ENCODE measurements at places on chromosomes 5 and 9.

- DNase-seq, result no peak
Measured at GRCh38 chr5:111251921-111252320, 27.7 kb downstream of the CAMK4 start.

GRCh38 chr5:154384480-154385235 lies 61.1 kb upstream of the SAP30L start:
- no peak for DNase-seq

DNA sequence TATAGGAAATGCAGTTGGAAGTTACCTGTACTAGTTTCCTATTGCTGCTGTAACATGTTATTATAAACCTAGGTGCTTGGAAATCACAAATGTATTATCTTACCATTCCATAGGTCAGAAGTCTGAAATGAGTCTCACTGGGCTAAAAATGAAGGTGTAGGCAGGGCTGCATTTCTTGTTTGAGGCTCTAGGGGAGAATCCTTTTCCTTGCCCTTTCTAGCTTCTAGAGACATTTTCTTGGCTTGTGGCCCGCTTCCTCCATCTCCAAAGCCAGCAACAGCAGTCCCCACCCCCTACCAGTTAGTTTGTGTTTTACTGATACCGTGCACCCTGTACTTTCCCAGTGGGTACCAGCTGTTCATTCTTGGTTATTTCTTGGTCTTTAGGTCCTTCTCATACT lies 153.3 kb downstream of the SLF1 start:
- no peak for DNase-seq

DNA sequence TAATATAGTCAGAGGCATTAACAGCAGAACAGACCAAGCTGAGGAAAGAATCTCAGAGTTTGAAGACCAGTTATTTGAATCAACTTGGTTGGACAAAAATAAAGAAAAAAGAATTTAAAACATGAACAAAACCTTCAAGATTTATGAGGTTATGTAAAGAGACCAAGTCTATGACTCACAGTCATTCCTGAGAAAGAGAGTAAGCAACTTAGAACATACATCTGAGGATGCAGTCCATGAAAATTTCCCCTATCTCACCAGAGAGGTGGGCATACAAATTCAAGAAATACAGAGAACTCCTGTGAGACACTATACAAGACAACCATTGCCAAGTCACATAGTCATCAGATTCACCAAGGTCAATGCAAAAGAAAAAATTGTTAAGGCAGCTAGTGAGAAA lies 17.4 kb upstream of the C9orf72 start:
- no peak for DNase-seq

- peak; percentile 51 for DNase-seq
Measured at GRCh38 chr9:87497604-87498045, at the start of gene DAPK1. Gene DAPK1 (plus strand): TSS chr9:87497867. CDS start chr9:87499078, 1,211 bp downstream.

GRCh38 chr5:148306446-148306845 lies 5.8 kb upstream of the SPINK7 start:
- no peak for DNase-seq

GRCh38 chr5:174623433-174624019 lies 100.9 kb upstream of the MSX2 start:
- DNase-seq, result no peak

DNA sequence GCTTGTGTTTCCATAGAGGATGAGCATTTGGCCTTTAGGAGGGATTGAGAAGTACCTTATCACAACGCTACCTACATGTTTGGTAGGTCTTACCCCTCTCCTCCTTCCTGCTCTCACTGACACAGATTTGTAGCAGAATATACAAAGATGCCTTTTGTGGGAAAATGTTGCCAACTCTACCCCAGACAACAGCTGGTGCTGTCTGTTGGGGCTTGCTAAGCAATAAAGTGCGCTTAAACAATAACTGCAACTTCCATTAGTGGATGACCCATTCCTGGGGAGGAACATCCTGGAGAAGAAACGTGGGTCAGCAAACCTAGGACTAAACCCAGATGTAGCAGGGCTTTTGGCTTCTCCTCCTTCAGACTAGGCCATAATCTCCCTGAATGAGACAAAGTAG lies 174.3 kb downstream of the EFNA5 start:
- no peak for DNase-seq

DNA sequence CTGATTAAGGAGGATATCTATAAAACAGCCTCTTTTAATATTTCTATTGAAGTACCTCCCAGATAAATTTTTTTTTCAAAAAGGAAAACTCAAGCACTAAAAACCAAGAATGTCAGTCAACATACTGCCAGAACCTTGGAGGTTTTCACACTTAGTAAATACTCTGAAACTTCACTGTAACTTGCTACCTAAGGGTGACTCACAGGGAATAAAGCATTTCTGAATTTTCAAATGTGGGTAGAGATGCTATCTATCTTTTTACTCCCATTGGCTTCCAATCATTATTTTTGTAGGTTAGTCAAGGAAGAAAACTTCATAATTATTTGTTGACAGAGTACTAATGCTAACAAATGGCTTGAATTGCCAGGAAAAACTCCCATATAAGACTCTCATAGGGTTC lies 46.1 kb downstream of the SLC25A46 start:
- no peak for DNase-seq

GRCh38 chr9:131043087-131043486 lies 34.1 kb downstream of the LAMC3 start:
- no peak for DNase-seq

DNA sequence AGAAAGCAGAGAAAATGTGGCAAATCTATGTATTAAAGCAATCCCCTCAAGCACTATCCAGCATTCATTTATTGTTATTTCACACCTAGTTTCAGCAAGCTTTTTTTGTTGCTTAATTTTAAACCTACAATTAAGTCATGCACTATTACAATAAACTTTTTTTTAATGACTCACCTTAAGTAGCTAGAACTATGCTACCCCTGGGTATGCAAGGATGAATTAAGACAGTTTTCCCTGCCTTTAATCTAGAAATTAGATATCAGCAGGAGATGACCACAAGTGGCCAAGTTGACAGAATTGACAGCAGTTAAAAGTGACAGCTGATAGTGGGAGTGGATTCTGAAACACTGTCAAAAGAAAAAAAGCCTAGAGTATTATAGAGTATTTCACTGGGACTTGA lies 20.0 kb downstream of the ITGA1 start:
- DNase-seq, result no peak

DNA sequence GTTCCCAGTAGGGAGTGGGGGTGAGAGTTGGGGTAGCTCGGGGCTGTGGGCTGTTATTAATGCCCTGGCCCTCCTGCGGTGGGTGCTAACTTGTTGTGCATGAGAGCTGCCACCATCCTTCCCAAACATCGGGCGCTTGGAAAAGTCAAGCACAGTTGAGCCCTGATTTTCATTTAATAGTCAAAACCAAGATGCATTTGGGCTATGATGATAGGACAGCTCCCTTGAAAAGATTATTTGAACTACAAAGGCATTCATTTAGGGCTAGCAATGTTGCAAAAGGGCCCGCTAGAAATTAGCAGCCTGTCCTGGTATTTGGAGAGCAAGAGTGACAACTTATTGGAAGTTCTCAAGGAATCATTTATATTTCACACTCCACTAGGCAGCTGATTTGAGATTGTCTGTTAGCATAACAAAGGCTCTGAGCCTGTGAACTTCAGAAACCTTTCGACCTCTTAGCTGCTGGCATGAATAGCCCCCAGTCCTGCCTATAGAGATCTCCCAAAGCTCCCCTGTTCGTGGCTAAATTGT lies 128.2 kb upstream of the TMEM161B start:
- DNase-seq, result no peak
